ENCODE measurements at places on chromosomes 11 and 22.

DNA sequence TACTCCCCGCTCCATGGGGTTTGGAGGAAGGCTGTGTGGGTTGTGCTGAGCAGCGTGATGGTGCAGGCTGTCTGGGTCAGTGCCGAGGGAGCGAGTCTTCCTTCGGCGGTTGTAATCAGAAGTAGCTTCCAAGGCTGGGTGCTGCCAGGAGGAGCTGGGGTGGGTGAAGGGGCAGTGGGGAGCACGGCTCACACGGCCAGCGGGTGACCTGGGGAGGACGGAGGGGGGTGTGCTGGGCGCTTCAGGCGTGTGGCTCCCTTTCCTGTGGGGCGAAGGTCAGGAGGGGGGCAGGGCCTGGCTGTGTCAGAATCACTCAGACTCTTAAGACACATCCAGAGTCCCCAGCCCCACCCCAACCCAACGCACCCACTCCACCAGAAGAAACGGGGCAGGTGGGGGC, 60.2 kb downstream of the LRP5 start:
- DNase-seq, result no peak

DNA sequence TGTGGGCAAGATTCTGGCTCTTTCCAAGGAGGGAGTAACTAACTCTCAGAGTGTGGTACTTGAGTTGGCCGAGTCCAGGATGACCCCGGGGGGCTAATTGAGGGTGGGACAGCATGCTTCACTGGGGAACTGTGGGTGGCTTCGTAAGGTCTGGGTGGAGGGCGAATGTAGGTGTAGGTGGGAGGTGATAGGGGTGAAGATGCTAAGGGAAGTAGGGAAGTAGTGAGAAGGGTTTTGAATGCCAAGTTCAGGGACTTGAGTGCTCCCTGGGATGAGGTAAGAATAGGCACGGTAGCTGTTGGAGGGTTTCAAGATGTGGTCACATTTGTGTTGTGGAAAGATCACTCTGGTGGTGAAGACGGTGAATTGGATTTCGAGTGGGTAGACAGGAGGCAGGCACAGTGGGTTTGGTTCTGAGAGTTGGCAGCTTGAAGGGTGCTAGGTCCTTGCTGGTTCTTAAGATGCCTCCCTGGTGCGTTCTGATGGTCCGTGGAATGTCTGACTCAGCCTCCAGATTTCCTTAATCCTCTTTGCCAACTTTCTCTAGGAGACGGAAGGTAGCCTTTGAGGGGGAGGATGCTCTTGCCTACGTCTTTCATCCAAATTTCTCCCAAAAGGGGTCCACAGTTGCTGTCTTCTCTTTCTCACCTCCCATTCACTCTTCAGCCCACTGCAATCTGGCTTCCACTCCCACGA, 2.5 kb upstream of the DNAL4 start:
- no peak for DNase-seq

DNA sequence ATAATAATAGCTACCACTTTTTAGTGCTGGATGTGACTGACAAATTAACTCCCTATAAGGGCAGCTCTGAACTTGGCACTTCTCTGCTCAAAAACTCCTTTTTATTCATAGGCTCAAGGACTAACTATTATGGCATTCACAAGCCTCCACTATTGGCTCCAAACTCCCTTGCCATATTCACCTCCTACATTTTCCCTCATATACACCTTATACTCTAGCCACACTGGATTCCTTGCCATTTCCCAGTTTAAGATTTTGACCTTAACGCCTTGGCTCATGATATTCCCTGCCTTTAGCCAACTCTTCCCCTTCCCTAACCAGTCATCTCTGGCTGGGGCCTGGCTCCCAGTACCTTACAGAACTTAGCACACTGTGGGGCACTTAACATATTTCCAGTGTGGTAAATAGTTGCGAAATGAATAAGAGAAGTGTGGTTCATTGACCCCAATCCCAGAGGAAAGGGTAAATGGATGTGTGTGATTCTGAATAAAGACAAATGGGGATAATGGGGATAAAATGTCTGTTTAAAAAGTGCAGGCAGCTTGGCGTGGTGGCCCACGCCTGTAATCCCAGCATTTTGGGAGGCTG, 40.0 kb upstream of the SORL1 start:
- no peak for DNase-seq

DNA sequence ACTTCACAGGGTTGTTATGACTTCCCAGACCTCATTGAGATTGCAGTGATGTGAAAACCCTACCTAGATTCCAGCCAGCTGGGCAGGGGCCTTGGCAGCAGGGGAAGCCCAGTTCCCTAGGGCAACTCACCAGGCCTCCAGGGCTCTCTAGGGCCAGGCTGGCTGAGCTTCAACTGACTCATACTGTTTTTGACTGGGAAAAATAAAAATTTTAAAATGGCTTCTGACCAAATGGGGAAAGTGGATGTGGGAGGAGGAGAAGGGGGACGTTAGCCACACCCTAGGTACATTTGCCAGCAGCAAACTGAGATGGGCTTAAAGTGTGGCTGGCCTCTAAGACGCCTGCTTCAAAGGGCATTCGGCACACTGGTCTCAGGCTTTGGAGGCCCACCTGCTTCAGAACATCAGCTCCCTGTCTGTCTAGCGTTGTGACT, 39.0 kb downstream of the BMAL1 start:
- no peak for DNase-seq
